Foreskin keratinocyte (primary cell): ENCODE measurements at places on chromosomes 3 and 15. TPM values are rescaled to one million over a fixed set of nuclear protein-coding genes. Genes with fewer than 3 reads are reported as not detected.

DNA sequence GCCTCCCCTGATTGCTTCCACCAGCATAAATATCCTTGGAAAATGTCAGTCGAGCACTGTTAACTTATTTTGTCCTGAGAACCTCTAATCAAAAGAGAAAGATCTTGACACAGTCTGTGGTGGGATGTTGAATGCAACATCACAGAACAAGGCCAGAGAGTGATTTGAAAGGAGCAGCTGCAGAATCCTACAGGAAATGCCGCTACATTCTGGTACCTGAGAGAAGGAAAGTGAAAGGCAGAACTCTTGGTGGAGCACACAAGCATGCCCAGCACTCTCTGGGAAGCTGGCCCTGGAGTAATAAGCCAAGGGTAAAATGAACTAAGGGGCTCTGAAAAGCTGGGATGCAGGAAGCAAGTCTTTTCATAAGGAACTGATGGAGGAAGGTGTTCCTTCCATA lies 75.8 kb downstream of the CBLB start:
- no peak for DNase-seq

GRCh38 chr15:69132977-69133861 lies 27.2 kb upstream of the GLCE start:
- no peak for DNase-seq

GRCh38 chr15:49313650-49314049 lies 109.4 kb upstream of the FGF7 start:
- peak; percentile 44 for DNase-seq

DNA sequence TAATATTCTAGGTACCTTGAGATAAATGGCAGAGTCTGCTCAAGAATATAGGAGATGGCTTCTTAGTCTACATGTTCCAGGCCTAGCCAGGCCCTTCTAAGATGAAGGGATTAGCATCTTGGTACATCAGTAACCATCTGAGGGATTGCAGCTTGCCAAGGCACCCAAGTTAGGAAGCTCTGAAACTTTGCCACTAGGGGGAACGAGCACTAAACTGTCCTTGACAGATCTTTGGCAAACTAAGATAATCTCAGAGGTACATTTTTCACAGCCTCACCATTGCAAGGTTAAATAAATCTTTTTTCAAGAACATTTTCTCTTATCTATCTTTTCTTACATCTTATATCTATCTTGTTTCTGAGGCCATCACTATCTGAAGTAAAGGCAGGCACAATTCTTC lies 351.2 kb downstream of the RAP2B start:
- no peak for DNase-seq

DNA sequence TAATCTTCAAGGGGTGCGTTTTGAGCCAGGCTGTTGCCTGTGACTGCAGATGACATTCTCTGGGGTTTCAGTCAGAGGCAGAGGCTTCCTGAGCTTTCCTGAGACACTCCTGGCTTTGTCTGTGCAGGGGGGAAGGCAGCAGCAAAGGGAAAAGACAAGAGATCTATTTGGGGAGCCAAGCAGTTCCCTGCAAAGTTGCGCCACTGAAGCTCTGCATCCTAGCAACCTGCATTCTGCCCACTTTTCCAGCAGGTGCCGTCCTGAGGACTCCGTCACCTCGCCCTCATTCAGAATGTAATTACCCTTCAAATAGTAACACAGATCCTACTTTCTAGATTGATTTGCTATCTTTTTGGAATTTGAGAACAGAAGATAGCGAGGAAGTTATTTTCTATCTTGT lies 1.9 kb upstream of the TMEM158 start:
- DNase-seq = no peak

DNA sequence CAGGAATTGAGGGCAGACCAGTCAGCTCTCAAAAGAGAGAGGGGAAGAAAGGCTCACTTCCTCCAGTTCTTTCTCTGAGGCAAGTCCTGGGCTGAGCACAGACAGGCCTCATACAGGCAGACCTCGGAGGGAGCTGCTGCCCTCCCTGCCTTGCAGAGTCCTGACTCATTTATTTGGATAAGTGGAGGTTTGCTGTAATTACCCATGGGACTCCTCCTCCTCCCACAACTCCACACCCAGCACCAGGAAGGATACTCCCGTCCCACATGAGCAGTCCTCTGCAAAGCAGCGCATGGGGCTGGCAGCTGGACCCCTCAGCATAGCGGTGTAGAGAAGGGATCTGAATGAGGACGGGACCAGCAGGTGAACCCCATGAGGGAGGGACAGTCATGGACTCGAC lies 13.4 kb upstream of the SCN10A start:
- peak; percentile 3 for DNase-seq

DNA sequence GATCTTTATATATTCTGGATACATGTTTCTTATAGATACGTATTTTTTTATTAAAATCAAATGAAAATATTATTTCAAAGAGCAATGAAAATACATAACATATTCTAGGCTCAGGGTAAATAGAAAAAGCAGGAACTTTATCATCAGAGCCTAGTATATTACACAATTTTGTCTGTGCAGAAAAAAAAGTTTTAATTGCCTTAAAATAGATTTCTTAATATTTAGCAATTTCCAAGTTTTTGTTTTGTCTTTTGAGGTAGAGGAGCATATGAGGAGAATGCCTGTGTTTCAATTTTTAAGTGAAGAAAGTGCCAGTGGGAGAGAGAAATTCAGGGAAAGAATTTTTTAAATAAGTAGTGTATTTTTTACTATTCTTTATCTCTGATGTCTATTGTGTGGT lies 10.5 kb downstream of the CAPN7 start:
- no peak for DNase-seq

DNA sequence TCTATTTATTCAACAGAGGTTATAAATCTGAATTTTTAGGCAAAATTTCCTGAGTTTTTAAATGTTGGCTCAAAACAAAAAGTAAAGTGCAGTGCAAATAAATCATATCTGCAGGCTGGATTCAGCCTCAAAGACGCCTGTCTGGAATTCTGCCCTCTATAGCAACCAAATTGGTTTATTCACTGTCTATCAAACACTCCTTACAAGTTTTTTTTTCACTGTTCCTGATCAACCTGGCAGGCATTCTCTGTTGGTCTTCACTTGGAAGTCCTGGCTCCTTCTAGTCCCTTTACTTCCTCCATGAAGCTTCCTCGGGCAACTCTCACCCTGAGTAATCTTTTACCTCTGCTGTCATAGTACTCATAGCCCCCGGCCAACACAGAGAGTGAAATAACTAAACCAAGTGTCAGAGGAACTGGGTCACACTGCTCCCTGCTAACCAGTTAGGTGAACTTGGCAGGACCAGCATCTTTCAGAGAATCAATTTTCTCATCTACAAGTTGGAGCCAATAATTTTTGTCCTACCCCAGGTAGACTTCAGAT lies 36.8 kb upstream of the TIPARP start:
- peak; percentile 71 for DNase-seq

DNA sequence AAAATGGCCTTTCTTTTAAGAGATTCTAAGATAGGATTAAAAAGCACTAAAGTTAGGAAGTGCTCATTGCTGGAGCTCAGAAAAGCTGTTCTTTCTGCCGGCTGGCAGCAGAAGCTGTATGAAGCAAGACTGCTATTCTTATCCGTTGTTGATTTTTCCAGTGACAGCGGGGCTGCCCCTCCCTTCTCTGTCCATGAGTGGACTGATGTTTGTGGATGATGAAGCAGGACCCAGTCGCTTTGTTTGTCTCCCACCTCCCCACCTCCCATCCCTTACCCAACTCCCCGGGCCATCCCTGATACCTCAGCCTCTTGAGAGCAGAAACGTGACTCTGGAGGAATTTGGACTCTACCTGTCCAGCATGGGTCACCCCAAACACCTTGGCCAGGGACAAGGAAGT lies 10.3 kb upstream of the MUSTN1 start:
- DNase-seq = no peak

- peak; percentile 91 for DNase-seq
Observed at GRCh38 chr15:67150023-67150860, 84.8 kb downstream of the SMAD3 start.

DNA sequence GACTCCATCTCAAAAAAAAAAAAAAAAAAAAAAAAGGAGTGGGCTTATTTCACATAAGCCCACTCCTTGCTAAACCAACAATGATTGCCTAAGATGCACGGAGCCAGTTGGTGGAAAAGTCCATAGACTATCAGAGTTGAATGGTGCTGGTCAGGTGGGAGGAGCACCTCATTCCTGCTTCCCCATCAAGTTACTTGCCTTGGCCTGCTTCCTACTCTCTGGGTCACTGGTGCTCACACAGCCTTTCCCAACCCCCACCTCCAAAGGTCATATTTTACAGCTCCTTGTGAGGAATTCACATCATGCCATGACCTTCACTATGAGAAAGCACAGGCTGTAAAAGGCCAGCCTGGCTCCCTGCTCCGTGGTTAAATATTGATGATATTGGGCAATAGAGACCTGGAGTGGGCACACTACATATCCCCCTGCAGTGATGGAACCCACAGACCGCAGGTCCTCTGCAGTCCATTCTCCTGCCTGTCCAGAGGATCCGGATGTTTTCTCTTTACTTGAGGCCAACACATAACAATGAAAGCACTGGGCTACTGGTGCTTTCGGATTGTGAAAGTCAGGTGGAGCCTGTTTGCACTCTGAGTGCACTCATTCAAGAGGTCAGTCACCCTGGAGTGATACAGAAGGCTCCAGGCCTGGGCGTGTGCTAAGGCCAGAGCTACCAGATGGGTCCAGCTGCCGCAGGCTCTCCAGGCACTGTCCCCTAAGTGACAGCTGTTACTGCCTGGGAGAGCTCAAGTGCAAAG lies at the start of gene SLC51B:
Gene SLC51B (plus strand): TSS at position 664 of the 758 bp plus-strand sequence. CDS start 4,618 bp downstream, outside the sequence.
- DNase-seq = no peak

- no peak for DNase-seq
Observed at GRCh38 chr3:36991147-36991546, 1.8 kb downstream of the EPM2AIP1 start.

DNA sequence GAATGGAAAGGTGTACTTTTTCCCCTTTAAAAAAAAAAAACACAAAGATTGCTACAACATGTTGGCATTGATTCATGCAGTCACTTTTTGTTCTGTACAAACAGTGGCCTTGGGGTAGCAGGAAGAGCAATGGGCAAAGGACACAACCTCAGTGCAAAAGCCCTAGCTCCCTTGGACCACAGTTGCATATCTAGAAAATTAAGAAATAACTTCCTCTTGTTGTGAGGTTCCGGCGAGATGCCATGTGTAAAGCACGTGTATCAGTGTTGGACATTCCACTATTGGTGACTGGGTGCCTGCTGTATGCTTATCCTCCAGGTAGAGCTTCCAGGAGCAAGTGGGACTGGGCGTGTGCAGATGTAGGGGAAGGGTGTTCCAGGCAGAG lies 164.5 kb downstream of the THSD4 start:
- DNase-seq = no peak

DNA sequence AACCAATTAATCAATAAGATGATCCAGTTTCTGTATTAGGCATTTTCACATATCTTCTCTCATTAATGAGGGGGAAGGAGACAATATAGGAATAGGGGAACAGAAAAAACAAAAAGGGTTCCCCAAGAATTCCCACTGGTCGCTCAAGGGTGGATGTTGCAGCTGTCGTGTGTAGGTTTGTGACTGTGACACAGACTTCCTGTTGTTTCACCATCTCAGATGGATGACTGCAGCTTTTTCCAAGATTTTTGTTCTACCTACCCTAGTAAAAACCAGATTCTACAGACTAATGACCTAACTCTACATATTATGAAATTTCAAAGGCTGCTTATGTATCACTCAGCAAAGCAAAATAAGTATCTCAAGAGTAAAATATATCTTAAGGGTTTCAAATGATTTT lies 73.7 kb upstream of the MB21D2 start:
- no peak for DNase-seq

- DNase-seq = no peak
Observed at GRCh38 chr3:55608301-55608937, 121.3 kb upstream of the WNT5A start.

GRCh38 chr3:5330152-5330810 lies 142.8 kb downstream of the EDEM1 start:
- DNase-seq = peak; percentile 95

DNA sequence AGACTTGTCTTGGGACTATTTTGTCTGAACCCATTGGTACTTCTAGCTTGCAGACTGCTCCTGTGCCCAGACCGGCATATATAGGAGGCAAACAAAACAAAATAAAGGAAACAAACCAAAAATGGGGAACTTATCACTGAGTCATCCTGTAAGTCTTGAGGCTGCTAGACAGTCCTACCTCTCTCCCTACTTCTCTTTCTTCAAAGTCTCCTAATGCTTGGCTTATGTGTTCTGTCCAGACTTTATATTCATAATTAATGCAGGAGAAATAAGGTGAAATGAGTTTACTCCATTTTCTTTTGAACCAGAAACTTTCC lies 266.2 kb downstream of the ZNF385D start:
- no peak for DNase-seq

GRCh38 chr3:129722527-129722926 lies 116.1 kb upstream of the PLXND1 start:
- DNase-seq = no peak

DNA sequence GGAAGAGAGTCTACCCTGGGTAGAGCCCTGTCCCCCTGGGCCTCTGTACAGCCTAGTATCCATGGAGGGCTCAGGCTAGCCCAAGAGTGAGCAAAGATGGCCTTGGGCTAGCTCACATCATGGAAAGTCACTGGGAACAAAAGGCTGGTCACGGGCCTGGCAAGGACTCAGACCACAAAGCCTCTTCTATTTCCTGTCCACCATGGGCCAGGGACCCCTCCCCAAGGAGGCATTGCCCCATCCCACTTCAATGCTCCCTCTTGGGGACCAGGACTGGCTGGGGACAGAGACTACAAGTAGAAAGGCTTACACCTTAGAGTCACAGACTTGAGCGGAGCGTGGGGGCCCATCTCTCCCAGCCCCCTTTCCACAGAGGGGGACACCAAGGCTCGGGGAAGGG lies 16.9 kb downstream of the DUSP7 start:
- no peak for DNase-seq

- DNase-seq = no peak
Observed at GRCh38 chr3:100105501-100105900, 8.8 kb downstream of the FILIP1L start.

DNA sequence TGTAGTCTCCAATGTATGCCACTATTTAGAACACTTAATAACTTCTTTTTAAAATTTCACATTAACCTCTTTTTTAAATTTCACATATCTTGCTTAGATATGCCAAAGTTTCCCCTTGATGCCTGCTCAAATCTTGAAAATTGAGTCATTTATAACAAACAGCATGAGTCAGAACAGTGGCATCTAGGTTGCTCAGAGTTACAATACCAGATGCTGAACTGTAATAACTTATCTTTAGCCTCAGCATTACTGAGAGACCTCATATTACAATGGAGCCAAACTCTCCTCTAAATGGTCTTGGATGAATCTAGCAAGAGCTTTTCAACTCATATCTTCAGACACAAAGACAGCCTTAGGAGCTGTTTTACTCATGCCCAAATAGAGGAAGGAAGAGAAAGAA lies 439.3 kb upstream of the ARPP21 start:
- peak; percentile 24 for DNase-seq

The SLC30A4 gene
- 4.4 and 5.7 TPM in 2 replicates for total RNA-seq

The RAB43 gene
- total RNA-seq = 13.5 and 19.3 TPM in 2 replicates

The CEP152 gene
- total RNA-seq = 7.9 and 8.6 TPM in 2 replicates

The LRRC34 gene
- 1.7 and 2.6 TPM in 2 replicates for total RNA-seq

The CPB1 gene
- total RNA-seq = not detected in 2 replicates

The OR4M2 gene
- total RNA-seq = not detected in 2 replicates

The ASB14 gene
- not detected in 2 replicates for total RNA-seq

The ALG1L2 gene
- total RNA-seq = not detected in 2 replicates

The GPR87 gene
- 58.3 and 62.8 TPM in 2 replicates for total RNA-seq
